ENCODE measurements at places on chromosomes 3 and 15.

GRCh38 chr3:105866656-105867653 is 1.9 kb downstream of the CBLB start:
- DNase-seq, result peak; percentile 39

- DNase-seq, result no peak
These were observed 204.9 kb downstream of the CNTN4 start for GRCh38 chr3:2303566-2303965.

GRCh38 chr3:124467980-124468902 is 262.0 kb upstream of the UMPS start:
- DNase-seq, result no peak

DNA sequence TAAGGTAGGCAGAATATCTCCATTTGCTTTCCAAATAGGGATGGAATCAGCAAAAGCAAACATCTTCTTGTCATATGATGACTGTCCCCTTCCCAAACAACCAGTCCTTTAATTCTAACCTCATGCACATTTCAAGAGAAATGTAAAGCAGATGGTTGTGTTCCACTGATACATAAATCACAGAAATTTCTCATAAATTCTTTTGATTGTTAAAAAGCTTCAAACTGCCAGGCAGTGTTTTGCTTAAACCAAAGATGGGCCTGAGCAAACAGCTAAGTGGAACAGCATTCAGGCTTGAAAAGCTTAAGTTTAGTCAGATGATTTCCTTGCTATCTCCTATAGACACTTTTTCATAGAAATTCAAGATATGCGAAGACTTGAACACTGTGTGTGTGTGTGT is 74.3 kb upstream of the SOX2 start:
- no peak for DNase-seq

- no peak for DNase-seq
These were observed 129.0 kb downstream of the RPL22L1 start for GRCh38 chr3:170740726-170741591.

DNA sequence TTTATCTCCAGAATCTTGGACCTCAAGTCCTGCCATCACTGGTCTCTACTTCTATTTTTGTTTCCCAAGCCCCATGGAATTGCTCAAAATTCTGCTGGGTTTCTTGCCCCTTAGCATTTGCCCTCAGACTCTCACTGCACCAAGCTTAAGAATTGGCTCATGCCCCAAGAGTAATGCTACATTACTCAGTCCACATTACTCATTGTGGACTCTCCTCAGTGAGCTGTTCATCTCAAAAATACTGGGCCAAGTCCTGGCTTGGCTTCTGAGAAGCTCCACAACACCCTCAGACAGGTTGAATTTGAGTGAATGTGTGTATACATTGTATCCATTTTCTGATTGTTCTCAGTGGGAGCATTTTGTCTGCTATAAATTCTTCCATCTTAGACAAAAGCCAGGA is 364.4 kb upstream of the ARHGEF26 start:
- no peak for DNase-seq

GRCh38 chr3:39250116-39250747 is 29.6 kb downstream of the CX3CR1 start:
- DNase-seq, result no peak

GRCh38 chr3:195802795-195803194 is 8.9 kb downstream of the MUC4 start:
- no peak for DNase-seq

DNA sequence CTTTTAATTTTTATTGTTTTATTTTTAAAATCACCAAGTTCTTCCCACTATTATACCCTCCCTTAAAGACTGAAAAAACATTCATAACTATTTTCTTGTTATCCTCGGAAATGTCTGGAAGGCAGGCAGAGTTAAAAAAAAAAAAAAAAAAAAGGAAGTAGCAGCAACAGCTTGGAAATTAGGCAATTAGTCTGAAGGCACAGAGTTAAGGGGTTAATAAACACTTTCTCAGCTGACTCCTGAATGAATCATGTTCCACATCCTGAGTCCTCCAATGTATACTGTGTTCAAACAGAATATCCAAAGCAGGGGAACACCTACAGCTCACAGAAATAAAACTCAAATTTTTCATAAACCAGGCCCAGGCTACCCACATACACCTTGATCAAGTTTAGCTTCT is 5.8 kb downstream of the HEXA start:
- no peak for DNase-seq

GRCh38 chr3:99199021-99199420 is 297.5 kb upstream of the DCBLD2 start:
- DNase-seq, result no peak

DNA sequence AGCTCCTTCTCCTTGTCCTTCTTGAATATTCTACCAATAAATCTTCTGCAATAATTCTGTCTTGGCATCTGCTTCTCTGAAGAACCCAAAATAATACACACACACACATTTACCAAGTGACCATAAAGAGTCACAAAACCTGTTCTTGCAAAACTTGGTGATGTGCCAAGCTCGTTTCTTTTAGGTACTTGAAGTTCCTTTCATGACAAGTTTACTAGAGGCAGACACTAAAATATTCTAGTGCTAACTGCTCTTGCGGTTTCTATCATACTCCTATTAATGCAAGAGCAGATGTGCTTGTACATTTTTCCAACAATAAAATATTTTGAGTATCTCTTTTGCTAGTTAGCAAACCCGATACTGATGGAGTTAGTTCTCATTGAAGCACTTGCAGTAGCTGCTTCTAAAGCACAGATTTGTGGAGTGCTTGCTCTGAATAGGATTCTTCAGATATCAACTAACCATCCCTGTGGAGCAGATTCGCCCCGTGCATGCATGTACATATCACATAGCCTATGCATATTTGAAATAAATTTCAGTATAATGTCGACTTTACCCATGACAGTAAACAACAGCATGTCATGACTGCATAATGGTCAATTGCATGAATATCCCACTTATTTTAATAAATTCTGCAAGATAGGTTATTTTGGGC is 23.2 kb downstream of the HHLA2 start:
- no peak for DNase-seq

DNA sequence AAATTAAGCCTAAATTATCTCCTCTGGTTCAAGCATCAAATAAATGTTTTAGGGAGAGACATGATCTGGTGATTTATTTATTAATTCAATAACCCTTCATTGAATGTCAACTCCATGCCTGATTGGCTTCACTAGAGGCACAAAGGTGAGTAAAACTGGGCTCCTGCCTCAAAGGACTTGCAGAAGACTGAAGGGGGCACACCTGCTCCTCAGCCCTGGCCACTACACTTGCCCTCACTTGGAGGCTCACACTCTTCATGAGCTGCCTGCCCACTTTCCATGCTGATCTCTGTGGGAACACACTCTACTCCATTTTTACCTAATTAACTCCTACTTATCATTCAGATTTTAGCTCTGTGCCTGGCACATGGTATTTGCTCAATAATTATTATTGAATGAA is 84.4 kb upstream of the KCNMB2 start:
- no peak for DNase-seq

DNA sequence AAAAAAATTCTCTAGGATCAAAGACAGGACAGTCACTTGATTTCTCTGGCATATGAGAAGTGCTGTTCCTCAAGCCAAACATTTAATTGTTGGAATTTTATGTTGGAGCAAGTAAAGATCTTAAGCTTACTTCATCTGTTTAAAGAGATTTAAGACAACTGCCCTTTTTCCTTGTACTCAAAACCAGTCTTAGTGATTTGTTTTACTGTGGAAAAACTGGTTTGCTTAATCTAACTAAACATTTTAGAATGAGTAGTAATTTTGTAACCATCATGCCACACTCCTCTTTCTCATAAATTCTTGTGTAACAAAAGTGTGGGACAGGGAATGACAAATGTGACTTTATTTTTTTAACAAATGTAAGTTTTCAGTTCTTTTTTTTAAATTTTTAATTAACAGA is 18.4 kb downstream of the PRKCI start:
- no peak for DNase-seq

GRCh38 chr3:42708611-42709151 is 6.1 kb upstream of the HHATL start:
- no peak for DNase-seq

GRCh38 chr3:131397889-131398288 is 16.3 kb downstream of the NUDT16 start:
- DNase-seq, result no peak

DNA sequence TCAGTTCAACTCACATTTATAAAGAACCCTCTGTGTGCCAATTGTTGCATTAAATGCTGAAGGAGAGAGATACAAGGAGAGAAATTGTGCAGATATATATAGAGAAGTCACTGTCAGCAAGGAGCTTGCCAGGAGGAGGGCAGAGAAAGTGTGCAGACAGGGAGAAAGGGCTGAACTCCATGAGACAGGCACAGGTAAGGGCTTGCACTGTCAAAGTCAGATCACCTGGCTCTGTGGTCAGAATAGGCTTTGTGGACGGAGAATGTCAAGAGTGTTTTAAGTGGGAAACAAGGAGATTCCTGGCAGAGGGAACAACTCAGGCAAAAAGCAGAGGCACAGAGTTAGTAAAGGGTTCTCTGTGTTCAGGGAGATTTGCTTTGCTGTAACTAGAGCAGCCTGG is 303.0 kb upstream of the TPRG1 start:
- no peak for DNase-seq
